Placental epithelial cell (primary cell): ENCODE measurements at places on chromosomes 4 and X. TPM values are rescaled to one million over a fixed set of nuclear protein-coding genes. Genes with fewer than 3 reads are reported as not detected.

RASL11B gene
- 0.22 TPM in 1 of 2 replicates, not detected in the other for total RNA-seq

PCDH18 gene
- total RNA-seq = 0.39 and 0.87 TPM in 2 replicates

FAM13A gene
- total RNA-seq = 5.3 and 6.7 TPM in 2 replicates

ZDHHC15 gene
- not detected in 2 replicates for total RNA-seq

GAGE12F gene
- total RNA-seq = not detected in 2 replicates

CXCL3 gene
- total RNA-seq = not detected in 2 replicates

WAS gene
- 0.39 TPM in 1 of 2 replicates, not detected in the other for total RNA-seq

SUV39H1 gene
- total RNA-seq = 6.7 TPM in 2 replicates

BEX3 gene
- total RNA-seq = 56.1 and 146 TPM in 2 replicates

SAGE1 gene
- total RNA-seq = not detected in 2 replicates

TNMD gene
- total RNA-seq = not detected in 2 replicates

HERC3 gene
- total RNA-seq = 46.7 and 57.7 TPM in 2 replicates

HMX1 gene
- not detected in 2 replicates for total RNA-seq

PAGE5 gene
- total RNA-seq = not detected in 2 replicates

VCX3A gene
- not detected in 2 replicates for total RNA-seq

GLRB gene
- 0.33 and 0.39 TPM in 2 replicates for total RNA-seq

CSAG2 gene
- total RNA-seq = not detected in 2 replicates

FREM3 gene
- total RNA-seq = not detected in 2 replicates

FHIP1A gene
- 14.5 and 17.6 TPM in 2 replicates for total RNA-seq

GPR173 gene
- 1.6 and 6.7 TPM in 2 replicates for total RNA-seq

DCAF12L1 gene
- total RNA-seq = not detected in 2 replicates

PRR32 gene
- total RNA-seq = not detected in 2 replicates

XAGE1A gene
- not detected in 2 replicates for total RNA-seq

RHOXF2B gene
- not detected in 2 replicates for total RNA-seq

SUPT20HL1 gene
- total RNA-seq = not detected in 2 replicates

FGF13 gene
- total RNA-seq = not detected in 2 replicates

MAGEA10 gene
- total RNA-seq = not detected in 2 replicates

KIAA1210 gene
- total RNA-seq = not detected in 2 replicates

SASH3 gene
- total RNA-seq = not detected in 2 replicates

ART3 gene
- not detected in 2 replicates for total RNA-seq

MAGEA12 gene
- not detected in 2 replicates for total RNA-seq

GUCY1A1 gene
- total RNA-seq = 106 and 171 TPM in 2 replicates

DMRTC1 gene
- total RNA-seq = not detected in 2 replicates

AFAP1 gene
- total RNA-seq = 32.6 and 63.9 TPM in 2 replicates

LRIT3 gene
- not detected in 2 replicates for total RNA-seq

SPIN2A gene
- 0.54 and 2.7 TPM in 2 replicates for total RNA-seq

H2BW2 gene
- not detected in 2 replicates for total RNA-seq

EPGN gene
- total RNA-seq = 95.8 and 281 TPM in 2 replicates

PNCK gene
- 5.1 TPM in 1 of 2 replicates, not detected in the other for total RNA-seq

XPNPEP2 gene
- total RNA-seq = 0.43 and 5.1 TPM in 2 replicates

APOO gene
- 6.7 and 11.9 TPM in 2 replicates for total RNA-seq

F8A3 gene
- 0.79 and 3.9 TPM in 2 replicates for total RNA-seq

NR0B1 gene
- total RNA-seq = not detected in 2 replicates

KIT gene
- total RNA-seq = under 0.01 and 2.0 TPM in 2 replicates

SSX2 gene
- total RNA-seq = not detected in 2 replicates

LANCL3 gene
- total RNA-seq = 0.98 and 1.6 TPM in 2 replicates

KLF8 gene
- total RNA-seq = 22.0 and 42.3 TPM in 2 replicates

TCEAL7 gene
- total RNA-seq = 2.1 and 10.6 TPM in 2 replicates

NDST3 gene
- total RNA-seq = 2.0 and 2.3 TPM in 2 replicates

SPINK2 gene
- not detected in 2 replicates for total RNA-seq

CLDN24 gene
- not detected in 2 replicates for total RNA-seq

RAB40A gene
- total RNA-seq = 0.65 and 2.7 TPM in 2 replicates

PTTG2 gene
- not detected in 2 replicates for total RNA-seq
